ENCODE measurements at places on chromosomes 2 and 18. TPM values are rescaled to one million over a fixed set of nuclear protein-coding genes. Genes with fewer than 3 reads are reported as not detected.

KIAA2012 gene
- total RNA-seq = 0.37 TPM

LRRC30 gene
- not detected for total RNA-seq

ABCG8 gene
- 34.0 TPM for total RNA-seq

GORASP2 gene
- total RNA-seq = 34.4 TPM

TUBA3E gene
- total RNA-seq = not detected

Measured in right lobe of liver (tissue), 6 donors.